Memory B cell (primary cell): ENCODE measurements at places on chromosomes 4 and X.

- H3K27ac ChIP-seq: no peak overlapping the region
- DNase-seq: no peak
- peaks cover 10% of the 10 kb centered on the region for H3K4me1 ChIP-seq
These were observed 44.3 kb downstream of the CCNG2 start for GRCh38 chr4:77201343-77201742.

DNA sequence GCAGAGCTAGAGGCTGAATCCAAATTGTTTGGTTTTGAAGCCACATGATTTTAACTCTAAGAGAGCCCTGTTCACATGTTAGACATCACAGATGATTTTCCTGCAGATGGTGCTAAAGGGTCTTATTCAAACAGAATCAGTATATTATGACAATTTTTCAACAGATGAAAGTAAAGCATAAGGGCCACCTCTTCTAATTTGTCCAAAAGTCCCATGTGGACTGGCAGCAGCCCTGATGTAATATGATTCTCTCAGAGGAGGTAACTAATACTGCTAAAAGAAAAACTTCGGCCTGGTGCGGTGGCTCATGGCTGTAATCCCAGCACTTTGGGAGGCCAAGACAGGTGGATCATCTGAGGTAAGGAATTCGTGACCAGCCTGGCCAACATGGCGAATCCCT lies 26.0 kb upstream of the SETD7 start:
- DNase-seq: no peak
- no peaks in the 10 kb centered on the region for H3K4me1 ChIP-seq
- no peaks in the 10 kb centered on the region for H3K36me3 ChIP-seq
- H3K4me3 ChIP-seq: no peak overlapping the region
- H3K27me3 ChIP-seq: peaks cover 12% of the 10 kb centered on the region

DNA sequence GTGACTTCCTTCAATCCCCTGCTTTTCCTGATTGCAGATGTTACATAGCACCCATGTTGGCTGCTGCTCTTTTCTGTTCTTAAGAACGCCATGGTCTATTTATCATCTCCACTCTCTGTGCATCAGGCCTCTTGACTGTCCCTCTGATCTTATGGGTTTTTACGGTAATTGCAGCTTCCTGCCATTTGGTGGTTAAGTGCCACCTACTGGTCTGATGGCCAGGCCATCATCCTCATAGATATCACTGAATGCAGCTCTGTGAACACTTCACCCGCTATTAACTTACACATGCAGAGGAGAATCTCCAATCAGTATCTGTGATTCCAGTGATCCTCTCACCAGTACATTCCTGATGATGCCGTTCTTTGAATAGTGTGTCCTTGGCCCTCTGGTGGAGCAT lies 382.4 kb downstream of the TRAM1L1 start:
- H3K36me3 ChIP-seq: no peaks in the 10 kb centered on the region
- no peak overlapping the region for H3K4me3 ChIP-seq
- DNase-seq: no peak

- no peak overlapping the region for H3K4me3 ChIP-seq
- peaks cover 45% of the 10 kb centered on the region for H3K4me1 ChIP-seq
- no peak for DNase-seq
These were observed 177.3 kb downstream of the BANK1 start for GRCh38 chr4:101967697-101968346.

- no peak overlapping the region for H3K27ac ChIP-seq
- no peak for DNase-seq
- no peaks in the 10 kb centered on the region for H3K36me3 ChIP-seq
These were observed 59.7 kb downstream of the HMGB3 start for GRCh38 chrX:151042842-151043241.

DNA sequence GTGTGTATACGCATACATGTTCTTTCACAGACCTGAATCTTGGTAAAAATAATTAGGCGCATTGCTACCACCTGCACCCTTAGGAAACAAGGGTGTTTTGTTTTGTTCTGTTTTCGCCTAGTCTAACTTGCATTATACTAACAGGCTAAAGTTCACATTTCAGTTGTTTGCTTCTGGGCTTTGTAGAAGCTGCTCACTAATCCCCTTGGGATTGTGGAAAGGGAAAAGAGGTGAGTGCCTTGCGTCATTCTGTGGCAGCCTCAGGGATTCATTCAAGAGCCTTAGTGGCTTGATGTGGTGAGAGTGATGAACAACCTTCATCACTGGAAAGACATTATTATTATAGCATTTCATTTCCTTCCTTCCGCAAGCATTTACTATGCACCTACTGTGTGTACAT lies 331.1 kb downstream of the ADGRL3 start:
- no peak for DNase-seq
- no peaks in the 10 kb centered on the region for H3K27me3 ChIP-seq
- H3K4me3 ChIP-seq: no peak overlapping the region
- H3K4me1 ChIP-seq: no peaks in the 10 kb centered on the region
- H3K36me3 ChIP-seq: no peaks in the 10 kb centered on the region

GRCh38 chrX:130523460-130524394 lies 121.9 kb downstream of the RBMX2 start:
- no peak overlapping the region for H3K27ac ChIP-seq
- no peak for DNase-seq
- H3K4me3 ChIP-seq: peak overlapping the region; percentile 64
- H3K36me3 ChIP-seq: no peaks in the 10 kb centered on the region

- H3K36me3 ChIP-seq: no peaks in the 10 kb centered on the region
- no peak overlapping the region for H3K4me3 ChIP-seq
- DNase-seq: no peak
- H3K4me1 ChIP-seq: no peaks in the 10 kb centered on the region
- no peak overlapping the region for H3K27ac ChIP-seq
- no peaks in the 10 kb centered on the region for H3K27me3 ChIP-seq
These were observed 60.4 kb downstream of the NRK start for GRCh38 chrX:105882581-105883275.

- H3K27ac ChIP-seq: no peak overlapping the region
- H3K4me1 ChIP-seq: no peaks in the 10 kb centered on the region
- H3K36me3 ChIP-seq: no peaks in the 10 kb centered on the region
- DNase-seq: no peak
- H3K27me3 ChIP-seq: no peaks in the 10 kb centered on the region
- H3K4me3 ChIP-seq: no peak overlapping the region
These were observed 1941.1 kb downstream of the PCDH7 start for GRCh38 chr4:32661229-32661628.

- no peak overlapping the region for H3K27ac ChIP-seq
- H3K36me3 ChIP-seq: no peaks in the 10 kb centered on the region
- H3K4me3 ChIP-seq: no peak overlapping the region
- DNase-seq: no peak
- no peaks in the 10 kb centered on the region for H3K27me3 ChIP-seq
These were observed 1002.9 kb upstream of the IGFBP7 start for GRCh38 chr4:58113126-58113525.

GRCh38 chrX:148815218-148815961 lies 315.0 kb downstream of the AFF2 start:
- no peaks in the 10 kb centered on the region for H3K27me3 ChIP-seq
- DNase-seq: no peak
- no peaks in the 10 kb centered on the region for H3K36me3 ChIP-seq
- H3K4me3 ChIP-seq: no peak overlapping the region

GRCh38 chr4:32985256-32985655 lies 2265.1 kb downstream of the PCDH7 start:
- no peak overlapping the region for H3K4me3 ChIP-seq
- no peaks in the 10 kb centered on the region for H3K36me3 ChIP-seq
- no peak overlapping the region for H3K27ac ChIP-seq
- DNase-seq: no peak

- no peaks in the 10 kb centered on the region for H3K36me3 ChIP-seq
- no peaks in the 10 kb centered on the region for H3K27me3 ChIP-seq
- H3K27ac ChIP-seq: no peak overlapping the region
- no peak overlapping the region for H3K4me3 ChIP-seq
- DNase-seq: no peak
- no peaks in the 10 kb centered on the region for H3K4me1 ChIP-seq
These were observed 157.3 kb downstream of the GBA3 start for GRCh38 chr4:22850055-22850454.

DNA sequence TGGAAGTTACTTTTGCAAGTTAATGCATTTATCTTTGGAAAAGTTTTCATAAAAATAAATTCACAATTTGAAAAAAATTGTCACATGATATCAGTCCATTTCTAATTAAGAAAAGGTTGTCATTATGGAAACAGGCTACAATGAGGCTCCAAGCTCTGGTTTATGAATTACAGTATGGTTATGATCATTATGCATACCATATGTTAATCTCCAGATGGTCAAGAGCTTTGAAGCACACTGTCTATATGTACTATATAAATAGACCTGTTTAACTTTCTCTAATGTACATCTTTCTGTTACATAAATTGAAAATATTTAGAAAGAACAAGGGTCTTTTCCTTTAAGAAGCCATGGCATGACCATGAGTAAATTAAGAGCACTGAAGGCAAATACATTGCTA lies 2338.8 kb downstream of the PCDH7 start:
- no peak overlapping the region for H3K27ac ChIP-seq
- no peaks in the 10 kb centered on the region for H3K36me3 ChIP-seq
- no peaks in the 10 kb centered on the region for H3K4me1 ChIP-seq
- no peak for DNase-seq
- no peaks in the 10 kb centered on the region for H3K27me3 ChIP-seq

- no peaks in the 10 kb centered on the region for H3K36me3 ChIP-seq
- no peaks in the 10 kb centered on the region for H3K27me3 ChIP-seq
- no peak overlapping the region for H3K27ac ChIP-seq
- no peak overlapping the region for H3K4me3 ChIP-seq
These were observed 20.1 kb downstream of the SLC7A11 start for GRCh38 chr4:138222046-138222445.

DNA sequence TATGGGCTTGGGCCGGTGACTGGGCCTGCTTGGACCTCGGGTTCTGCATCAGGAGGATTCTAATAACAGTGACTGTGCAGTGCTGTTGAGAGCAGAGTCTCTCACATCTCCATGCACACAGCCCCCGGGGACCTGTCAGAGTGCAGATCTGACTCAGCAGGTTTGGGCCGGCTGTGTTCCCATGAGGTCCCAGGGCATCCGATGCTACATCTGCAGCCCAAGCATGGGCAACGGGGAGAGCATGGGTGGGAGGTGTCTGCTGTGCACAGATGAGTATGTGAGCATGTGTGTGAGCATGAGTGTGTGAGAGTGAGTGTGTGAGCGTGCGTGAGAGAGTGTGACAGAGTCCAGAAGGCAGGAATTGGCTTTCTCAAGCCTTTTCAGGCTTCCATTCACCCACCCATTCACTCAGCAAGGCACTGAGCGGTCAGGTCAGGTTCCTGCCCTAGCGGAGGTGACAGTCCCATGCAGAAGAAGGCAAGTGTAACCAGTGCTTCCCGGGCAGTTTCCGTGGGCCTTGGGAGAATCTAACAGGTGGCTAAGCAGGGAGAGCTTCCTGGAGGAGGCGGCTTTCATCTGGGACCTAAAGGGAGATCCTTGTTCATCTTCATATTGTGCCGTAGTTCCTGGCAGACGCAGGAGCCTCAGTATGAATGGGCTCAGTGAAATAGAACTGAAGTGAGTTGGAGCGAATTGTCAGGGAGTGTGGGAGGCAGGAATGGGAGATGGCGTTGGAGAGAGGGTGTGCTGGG lies 62.6 kb downstream of the SORCS2 start:
- no peak overlapping the region for H3K27ac ChIP-seq
- no peak overlapping the region for H3K4me3 ChIP-seq
- no peaks in the 10 kb centered on the region for H3K36me3 ChIP-seq
- peaks cover 3% of the 10 kb centered on the region for H3K4me1 ChIP-seq

DNA sequence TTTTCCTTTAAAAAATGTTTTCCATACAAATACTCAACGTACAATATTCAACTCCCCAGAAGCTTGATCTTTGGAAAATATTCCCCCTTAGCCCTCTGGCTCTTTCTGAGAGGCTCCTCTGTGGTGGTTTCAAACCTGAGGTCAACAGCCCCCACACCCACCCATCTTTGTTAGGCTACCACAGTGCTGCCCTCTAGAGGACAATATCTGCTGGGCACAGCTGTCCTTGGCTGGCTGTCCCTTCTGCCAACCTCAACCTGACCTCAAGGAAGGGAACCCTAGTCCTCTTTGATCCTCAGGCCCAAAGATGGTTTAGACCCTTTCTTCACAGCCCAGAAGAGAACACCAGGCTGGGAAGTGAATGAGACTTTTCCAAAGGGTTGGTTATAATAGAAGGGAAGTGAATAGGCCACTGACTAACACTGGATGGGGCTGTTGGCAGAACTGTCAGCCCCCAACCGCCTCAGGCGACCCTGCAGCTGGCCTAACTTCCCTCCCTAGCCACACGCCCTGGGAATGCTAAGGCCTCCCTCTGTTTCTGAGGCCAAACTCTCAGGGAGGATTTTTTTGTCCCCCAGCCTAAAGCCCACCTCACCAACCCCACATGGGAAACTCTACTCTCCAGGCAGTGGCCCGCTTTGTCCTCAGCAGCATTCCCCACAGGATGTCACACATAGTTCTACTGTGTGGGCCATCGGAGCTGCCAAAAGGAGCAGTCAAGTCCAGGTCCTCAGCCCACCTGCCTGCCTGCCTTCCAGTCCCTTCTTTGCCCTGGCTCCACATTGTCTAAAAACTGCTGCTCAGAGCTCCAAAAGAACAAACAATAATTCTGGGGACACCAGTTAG lies 34.3 kb downstream of the NYX start:
- H3K27me3 ChIP-seq: no peaks in the 10 kb centered on the region
- H3K4me3 ChIP-seq: no peak overlapping the region
- DNase-seq: no peak
- no peak overlapping the region for H3K27ac ChIP-seq
- no peaks in the 10 kb centered on the region for H3K36me3 ChIP-seq

DNA sequence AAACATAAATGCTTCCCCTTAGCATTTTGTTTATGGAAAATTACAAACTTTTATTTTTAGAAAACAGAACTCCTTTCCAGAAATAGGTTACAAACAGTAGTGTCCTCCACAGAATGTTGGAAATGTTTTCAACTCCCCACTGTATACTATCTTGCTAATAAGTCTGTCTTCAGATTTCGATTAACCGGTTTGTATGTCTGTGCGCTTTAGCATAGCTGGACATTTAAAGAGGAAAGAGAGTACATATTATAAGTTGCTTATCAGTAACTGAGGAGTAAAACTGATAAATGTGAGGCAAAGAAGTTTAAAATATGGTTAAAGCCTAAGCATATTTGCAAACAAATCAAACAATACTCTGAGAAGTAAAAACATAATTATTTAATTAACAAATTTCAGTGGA lies 3.4 kb downstream of the CXCL8 start:
- no peaks in the 10 kb centered on the region for H3K36me3 ChIP-seq
- no peak overlapping the region for H3K4me3 ChIP-seq
- H3K4me1 ChIP-seq: no peaks in the 10 kb centered on the region
- DNase-seq: no peak
- H3K27me3 ChIP-seq: peaks cover 2% of the 10 kb centered on the region

DNA sequence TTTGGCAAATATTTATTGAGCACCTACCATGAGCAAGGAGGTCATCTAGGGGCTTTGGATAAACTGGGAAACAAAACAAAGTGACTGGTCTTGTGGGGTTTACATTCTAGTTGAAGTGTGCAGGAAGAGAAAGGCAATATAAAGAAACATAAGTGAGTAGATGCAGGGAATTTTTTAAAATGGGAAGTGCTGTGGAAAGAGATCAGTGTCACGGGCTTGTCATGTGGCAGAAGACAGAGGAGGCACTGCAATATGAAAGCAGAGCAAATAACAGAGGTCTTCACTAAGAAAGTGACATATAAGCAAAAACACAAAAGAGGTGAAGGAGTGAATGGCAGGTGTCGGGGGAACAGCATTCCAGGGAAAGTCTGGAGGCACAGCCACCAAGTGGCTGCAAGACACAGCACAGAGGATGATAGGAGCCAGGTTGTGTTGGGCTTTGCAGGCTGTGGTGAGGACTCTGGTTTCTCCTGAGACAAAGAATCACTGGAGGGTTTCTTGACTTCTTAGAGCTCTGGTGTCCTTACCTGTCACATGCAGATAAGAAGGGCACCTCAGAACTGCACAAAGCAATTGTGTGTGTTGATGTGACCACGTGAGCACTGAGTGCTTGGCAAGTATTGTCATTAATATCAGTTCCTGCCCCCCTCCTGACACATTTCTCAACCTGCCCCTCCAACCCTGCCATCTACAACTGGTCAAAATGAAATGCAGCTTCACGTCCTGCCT lies 143.5 kb downstream of the TSPAN5 start:
- DNase-seq: no peak
- H3K4me1 ChIP-seq: peaks cover 27% of the 10 kb centered on the region
